ENCODE measurements at places on chromosomes 2 and 18.

GRCh38 chr2:227462972-227463931 is 8.7 kb upstream of the AGFG1 start:
- no peak for DNase-seq

- DNase-seq: no peak
These were observed 7.3 kb downstream of the CAPN10 start for GRCh38 chr2:240593703-240594451.

GRCh38 chr2:196074631-196075030 is 6.0 kb upstream of the DNAH7 start:
- DNase-seq: no peak

GRCh38 chr2:11726384-11726783 is 20.0 kb upstream of the LPIN1 start:
- DNase-seq: no peak

- DNase-seq: no peak
These were observed 38.9 kb upstream of the MGAT4A start for GRCh38 chr2:98769784-98770183.

- DNase-seq: no peak
These were observed 39.1 kb downstream of the FN1 start for GRCh38 chr2:215396595-215397313.

DNA sequence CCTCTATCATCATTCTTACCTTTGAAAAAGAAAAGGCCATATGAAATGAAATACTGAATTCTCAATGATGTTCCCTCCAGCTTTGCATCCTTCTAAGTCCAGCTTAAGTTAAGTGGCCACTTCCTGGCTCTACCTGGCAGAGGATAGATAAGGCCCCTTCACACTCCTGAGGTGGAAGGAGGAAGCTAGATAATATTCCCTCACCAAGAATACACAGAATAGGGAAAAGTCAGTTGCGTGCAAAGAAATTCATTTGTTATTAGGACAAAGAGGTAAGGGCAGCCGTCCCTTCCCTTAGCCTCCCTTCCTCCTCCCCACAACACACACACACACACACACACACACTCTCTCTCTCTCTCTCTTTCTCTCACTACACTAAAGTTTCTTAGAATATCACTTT is 37.5 kb downstream of the OLA1 start:
- DNase-seq: no peak

DNA sequence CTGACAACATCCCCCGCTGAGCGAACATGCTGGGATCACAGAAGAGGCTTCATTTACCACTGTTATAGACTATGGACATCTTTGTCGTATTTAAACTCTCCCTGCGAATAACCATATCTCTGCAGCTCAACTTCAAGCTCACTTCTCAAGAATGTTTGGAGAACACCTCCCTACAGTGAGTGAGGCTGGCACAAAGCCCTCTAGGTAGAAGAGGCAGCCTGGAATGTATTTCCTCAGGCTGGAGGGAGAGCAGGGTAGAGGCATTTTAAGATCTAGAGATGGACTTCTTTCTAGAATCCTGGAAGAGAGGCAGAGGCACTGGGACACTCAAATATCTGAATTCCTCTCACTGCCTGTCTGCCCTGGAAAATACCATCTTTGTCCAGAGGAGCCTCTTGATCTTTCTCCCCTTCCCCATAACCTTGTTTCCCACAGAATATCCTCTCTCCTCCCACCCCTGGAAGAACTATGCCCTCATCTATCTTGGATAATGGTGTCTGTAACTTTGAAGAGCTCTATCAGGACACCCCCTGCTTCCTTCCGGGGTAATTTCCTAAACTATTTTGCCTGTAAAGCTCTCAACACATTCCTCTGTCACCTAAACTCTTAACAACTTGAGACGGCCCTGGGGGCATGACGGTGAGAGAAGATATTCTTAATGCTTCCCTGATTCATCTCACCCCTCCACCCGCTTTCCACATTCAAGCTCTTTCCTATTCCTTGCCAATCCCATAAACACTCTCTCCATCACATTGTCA is 2.4 kb upstream of the ANTXR1 start:
- no peak for DNase-seq

DNA sequence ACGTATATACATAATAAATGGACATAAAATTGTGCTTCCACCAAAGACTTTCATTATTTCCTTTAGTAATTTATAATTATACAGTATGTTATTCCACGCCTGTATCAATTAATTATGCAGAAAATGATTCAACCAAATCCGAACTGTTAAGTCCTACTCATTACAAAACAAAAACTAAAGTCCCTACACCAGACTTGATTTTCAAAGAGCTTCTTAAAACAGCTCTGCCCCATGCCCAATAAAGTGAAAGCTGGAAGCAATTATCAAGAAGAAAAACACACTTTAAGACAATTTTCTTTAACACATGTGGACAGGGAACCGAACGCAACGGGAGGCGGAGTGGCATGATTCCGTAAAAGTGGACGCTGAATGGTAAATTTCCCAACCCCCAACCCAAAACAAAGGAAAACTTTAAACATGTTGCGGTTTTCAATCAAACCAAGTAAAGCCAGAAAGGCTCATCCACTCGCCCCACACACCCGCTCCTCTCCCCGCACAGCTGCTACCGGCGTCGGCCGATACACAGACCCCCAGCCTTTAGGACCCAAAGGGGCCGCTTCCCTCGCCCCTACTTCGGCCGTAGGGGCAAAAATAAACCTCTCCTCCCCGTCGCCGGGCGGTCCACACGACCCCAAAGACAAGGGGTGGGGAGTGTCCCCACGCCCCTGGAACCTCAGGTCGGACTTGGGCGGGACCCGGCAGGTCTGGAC is 705 bp downstream of the YES1 start:
- DNase-seq: peak; percentile 20

DNA sequence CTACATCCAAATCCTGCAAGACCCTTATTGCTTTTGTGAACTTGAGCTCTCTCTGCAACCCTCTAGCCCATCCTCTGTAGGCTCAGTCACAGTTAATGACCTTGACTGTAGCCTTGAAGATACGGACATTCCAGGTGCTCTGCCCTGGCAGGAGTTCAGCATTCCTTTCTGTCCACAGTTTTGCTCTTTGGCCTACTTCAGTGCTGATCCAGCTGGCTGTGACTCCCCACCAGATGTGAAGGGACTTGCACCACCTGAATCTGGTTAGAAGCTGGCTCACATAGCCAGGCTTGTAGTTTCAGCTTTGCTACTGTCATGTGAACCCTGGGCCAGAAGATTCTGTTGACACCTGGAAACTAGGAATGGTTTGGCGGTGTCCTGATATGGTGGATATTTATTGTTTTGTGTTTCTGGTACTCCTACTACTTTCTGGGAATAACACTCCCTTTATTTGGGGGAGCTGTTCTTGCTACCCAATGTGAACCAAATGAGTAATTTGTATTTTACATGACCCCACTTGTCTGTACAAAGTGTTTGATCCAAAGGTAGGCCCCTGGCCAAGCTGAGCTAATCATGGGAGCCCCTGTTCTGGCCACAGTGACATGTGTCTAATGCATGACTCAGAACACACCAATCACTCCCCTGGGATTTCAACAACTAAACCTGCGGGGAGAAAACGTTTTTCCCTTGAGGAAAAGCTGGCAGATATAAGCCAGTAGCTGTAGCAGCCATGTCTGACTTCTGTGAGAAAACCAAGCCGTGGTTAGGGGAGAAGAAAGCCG is 73.4 kb downstream of the CDCA7 start:
- no peak for DNase-seq

DNA sequence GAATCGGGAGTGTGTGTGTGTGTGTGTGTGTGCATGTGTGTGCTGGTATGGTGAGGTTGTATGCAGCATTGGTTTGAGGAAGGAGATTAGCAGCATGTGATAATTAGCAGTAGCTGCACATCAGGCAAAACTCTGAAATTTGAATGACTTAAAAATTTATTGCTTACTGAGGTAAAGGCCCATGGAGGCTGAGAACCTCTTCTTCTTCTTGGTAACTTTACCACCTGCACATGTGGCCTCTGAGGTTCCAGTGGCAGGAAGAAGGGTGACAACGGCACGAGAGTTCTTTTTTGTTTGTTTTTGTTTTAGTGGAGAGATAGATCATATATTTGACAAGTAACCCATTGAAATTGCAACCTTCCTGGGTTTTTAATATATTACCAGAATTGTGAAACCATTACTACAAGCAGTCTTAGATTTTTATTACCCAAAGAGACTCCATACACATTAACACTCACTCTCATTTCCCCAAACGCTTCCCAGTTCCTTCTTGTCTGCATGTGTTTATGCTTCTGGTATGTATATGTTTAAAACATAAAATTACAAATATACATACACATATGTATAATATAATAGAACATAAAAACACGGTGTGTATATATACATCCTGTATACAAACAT is 292.1 kb downstream of the PTGR3 start:
- DNase-seq: no peak

GRCh38 chr2:179751163-179751809 is 110.1 kb downstream of the ZNF385B start:
- peak; percentile 34 for DNase-seq

DNA sequence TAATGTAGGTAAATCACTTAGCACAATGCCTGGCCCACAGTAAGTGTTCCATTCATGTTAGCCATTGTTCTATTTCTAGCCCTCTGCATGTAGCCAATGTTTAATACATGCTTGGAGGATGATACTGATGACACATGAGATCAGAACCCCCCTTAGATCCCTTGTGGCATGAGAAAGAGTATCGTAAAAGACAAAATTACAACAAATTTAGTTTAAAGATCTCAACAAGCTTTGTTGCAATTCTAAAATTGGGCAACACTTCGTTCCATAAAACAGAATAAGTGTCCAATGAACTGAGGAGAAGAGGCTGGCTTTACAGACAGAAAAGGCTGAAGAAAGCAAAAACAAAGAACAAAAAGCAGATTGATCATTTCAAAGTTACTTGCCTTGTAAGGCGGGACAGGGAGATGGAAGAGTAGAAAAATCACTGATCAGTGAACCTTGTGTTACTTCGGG is 148.7 kb upstream of the SLC1A4 start:
- DNase-seq: no peak

DNA sequence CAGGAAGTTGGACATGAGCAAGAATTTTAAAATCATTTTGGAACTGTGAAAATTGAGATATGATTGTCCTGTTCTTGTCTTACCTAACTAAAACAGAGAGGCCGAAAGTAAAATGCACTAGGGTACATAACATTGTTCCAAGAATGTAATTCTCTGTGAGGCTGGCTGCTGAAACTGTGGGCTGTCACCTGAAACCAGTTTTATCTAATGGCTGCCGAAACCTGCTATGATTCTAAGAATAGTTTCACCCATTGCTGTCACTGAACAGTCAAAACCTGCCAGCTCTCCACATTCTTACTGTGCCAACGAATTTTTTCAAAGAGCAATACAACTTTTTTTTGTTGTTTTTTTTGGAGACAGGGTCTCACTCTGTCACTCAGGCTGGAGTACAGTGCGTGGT is 119.3 kb upstream of the ZSWIM2 start:
- DNase-seq: no peak

GRCh38 chr2:142012797-142013196 is 118.0 kb downstream of the LRP1B start:
- DNase-seq: no peak

GRCh38 chr18:70086085-70086484 is 119.4 kb downstream of the RTTN start:
- DNase-seq: no peak

GRCh38 chr2:55761024-55761423 is 67.4 kb upstream of the PNPT1 start:
- no peak for DNase-seq

DNA sequence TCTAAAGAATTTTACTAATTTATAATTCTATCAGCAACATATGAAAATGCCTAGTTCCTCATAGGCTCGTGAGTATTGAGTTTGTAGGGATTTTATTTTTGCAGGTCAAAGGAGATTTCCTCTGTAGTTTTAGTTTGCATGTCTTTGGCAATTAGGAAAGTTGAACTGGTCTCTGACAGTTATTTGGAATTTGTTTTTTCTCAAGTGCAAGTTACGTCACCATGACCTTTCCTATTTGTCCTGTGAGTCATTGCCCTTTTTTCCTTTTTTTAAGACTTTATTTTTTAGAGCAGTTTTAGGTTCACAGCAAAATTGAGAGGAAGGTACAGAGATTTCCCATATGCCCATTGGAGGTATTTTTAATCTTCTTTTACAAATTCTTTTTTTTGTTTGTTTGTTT is 29.0 kb downstream of the RAMP1 start:
- no peak for DNase-seq

GRCh38 chr2:240400371-240401161 is 34.9 kb upstream of the GPC1 start:
- no peak for DNase-seq

GRCh38 chr2:165815299-165816141 is 21.5 kb upstream of the GALNT3 start:
- DNase-seq: no peak

DNA sequence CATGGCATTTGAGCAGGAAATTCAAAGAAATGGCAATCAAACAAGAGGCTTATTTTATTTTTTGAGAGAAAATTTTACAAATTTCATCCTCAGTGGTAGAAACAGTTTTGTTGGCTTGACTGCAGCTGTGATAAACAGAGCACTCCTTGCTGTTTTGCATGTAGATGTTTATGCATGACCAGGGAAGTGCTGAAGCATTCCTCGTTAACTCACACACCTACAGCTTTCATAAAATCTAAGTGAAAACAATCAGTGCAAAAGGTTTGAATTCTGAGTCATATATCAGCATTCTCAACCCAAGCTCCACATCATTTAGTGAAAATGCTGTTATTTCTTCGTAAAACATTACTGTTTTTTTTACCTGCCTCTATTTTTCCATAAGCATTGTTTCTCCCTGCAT is 146.6 kb upstream of the CCDC68 start:
- no peak for DNase-seq

Data from HEK293T (cell line).